ENCODE measurements at places on chromosomes 2 and 18. TPM values are rescaled to one million over a fixed set of nuclear protein-coding genes. Genes with fewer than 3 reads are reported as not detected.
A peak's percentile ranks its signal among the peaks of the same experiment; 100 is the strongest.

DNA sequence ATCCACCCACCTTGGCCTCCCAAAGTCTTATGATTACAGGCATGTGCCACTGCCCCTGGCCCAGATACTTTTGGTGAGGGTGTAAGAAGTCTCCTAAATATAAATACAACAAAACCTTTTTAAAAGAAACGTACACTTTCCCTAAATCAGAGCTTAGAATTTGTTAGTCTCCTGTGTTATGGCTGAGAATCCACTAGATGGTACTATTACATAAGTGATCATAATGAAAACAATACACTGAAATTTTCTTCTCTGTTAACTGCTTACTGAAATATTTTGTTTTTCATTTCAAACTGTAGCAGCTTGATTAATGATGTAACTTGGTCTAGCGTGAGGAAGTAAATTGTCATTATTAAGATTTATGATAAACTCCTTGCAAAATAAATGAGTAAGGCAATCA lies 74.8 kb upstream of the FAM98A start:
- DNase-seq: peak; percentile 19

GRCh38 chr2:59073286-59073685 lies 832.2 kb upstream of the FANCL start:
- no peak for DNase-seq

DNA sequence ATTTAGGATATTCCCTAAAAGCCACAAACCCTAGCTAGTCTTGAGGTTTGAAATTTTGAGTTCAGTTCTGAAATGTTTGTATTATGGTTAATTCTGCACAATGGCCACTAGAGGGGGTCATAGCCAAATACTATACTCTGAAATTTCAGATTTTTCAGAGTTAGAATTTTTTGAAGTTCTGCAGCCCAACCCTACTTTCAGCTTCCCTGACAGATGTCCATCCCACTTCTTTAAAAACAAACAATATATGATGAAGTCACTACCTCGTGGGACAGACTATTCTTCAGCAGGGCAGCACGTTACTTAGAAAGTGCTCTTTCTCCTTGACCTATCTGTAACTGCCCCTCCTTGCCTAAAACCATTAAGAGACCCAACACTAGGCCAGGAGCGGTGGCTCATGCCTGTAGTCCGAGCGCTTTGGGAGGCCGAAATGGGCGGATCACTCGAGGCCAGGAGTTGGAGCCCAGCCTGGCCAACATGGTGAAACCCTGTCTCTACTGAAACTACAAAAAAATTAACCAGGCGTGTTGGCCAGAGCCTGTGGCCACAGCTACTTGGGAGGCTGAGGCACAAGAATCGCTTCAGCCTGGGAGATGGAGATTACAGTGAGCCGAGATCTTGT lies 48.2 kb upstream of the PAPOLG start:
- DNase-seq: peak; percentile 50

Gene DSG2
- total RNA-seq: 3.3 TPM

DNA sequence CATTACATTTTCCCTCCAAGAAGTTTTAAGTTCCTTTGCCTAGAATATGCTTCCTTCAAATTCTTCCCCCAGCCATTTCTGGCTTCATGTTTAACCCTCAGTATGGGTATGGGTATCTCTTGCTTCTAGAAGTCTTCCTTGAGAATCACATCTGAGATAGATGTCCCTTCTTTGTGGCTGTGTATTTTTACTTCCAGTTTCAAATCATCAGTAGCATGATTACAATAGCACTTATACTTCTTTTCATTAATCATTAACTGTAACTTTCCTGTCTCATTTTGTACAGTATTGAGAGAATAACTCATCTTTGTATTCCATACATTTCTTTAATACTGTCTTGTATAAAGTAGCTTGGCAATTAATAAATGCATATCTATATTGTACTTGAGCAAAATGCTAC lies 17.3 kb upstream of the PDE1A start:
- no peak for DNase-seq

Gene GPAT2
- total RNA-seq: 2.0 TPM

DNA sequence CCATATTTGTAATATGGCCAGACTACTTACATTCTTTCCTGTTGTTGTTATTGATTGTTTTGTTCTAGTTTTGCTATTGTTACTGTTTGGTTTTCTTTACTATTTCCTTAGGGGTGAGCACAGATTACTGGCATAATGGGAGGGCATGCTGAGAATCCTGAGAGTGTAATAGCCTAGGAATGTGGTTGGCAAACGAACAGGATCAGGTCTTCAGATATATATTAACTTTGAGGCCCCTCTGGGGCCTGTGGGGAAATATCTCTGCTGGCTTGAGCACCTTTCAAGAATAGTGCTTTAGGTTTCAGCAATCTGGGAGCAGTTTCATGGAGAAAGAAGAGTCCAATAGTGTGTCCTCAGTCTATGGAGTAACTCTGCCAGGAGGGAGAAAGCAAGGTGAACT lies 144.4 kb downstream of the THSD7B start:
- no peak for DNase-seq

Gene ANTXR1
- total RNA-seq: 8.2 TPM

Gene IL36G
- under 0.01 TPM for total RNA-seq

- DNase-seq: no peak
These were observed 8.4 kb upstream of the SP9 start for GRCh38 chr2:174326161-174327020.

DNA sequence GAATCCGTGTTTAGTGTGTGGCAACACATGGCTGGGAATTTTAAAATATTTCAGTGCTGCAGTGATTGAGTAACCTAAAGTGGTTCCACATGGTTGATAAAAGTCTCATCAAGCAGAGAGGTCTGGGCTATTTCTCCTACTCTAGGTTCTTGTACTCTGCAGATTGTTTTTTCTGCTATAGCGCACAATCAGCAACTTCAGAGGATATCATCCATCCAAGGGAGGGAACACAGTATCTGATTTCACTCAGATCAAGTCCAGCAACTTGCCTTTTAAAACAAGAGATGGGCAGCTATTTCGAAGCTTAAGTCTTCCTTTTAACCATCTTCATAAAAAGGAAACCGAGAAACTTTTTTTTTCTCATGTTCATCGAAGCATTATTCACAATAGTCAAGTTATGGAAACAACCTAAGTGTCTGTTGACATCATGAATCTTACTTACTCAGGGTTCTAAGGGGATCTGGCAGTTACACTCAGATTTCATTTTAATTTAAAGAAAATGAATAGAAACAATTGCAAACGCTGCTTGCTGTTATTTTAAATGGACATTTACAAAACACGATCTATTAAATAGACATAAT lies 172.7 kb upstream of the TRIB2 start:
- no peak for DNase-seq

DNA sequence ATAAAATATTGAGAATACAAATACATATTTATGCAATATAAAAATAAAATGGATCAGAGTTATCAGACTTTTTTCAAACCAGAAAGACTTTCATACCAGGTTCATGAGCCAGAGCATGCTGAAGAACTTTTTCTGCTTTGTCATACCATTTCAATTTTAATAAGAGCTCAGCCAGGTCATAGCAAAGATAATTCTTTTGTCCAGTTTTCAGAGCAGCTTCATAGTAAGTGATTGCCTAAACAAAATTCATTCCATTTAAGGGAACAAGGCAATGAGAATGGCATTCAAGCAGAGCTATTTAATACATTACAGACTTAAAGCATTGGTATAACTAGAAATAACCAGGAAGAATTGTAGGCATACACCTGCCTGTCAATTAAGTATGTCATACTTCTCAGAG lies 42.3 kb downstream of the TTC21B start:
- no peak for DNase-seq

Gene MAIP1
- 14.3 TPM for total RNA-seq

- DNase-seq: no peak
These were observed 56.4 kb upstream of the PPP1CB start for GRCh38 chr2:28695245-28695647.

Gene NGEF
- total RNA-seq: 50.1 TPM

DNA sequence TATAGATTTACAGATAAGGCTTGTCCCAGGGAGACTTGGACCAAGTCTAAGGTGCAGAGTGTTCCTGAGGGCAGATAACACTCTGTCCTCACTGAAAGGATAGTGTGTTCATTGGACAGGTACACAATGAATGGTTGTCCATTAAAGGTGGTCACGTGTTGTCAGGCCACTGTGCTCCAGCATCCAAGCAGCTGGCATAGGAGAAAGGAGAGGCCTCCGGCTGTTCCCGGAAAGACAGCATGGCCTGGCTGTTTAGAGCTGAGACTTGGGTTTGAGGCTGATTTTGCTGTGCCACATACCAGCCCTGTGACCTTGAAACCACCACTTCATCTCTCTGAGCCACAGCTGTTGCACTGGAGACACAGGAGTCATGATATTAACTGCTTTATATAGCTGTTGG lies 19.6 kb upstream of the SULT1C3 start:
- DNase-seq: no peak

GRCh38 chr2:84865181-84865783 lies 15.6 kb downstream of the TRABD2A start:
- no peak for DNase-seq

DNA sequence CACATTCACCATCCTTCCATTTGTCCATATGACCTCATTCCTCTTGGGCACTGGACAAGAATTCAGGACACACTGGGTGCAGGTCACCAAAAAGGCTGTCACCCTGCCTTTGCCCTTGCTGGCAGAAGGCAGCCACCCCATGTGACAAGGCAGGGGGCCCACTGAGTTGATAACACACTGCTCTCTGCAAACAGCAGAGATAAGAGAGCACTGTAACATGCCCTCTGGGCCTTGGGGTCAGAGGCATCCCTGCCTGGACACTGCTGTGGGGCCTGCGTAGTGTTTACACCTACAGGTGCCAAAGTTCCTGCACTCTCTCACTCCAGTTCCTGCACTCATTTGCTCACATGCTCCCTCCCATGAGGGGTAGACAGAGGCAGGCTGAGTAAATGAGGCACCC lies 344.7 kb upstream of the TCF4 start:
- DNase-seq: no peak

Gene STARD6
- total RNA-seq: 0.82 TPM

DNA sequence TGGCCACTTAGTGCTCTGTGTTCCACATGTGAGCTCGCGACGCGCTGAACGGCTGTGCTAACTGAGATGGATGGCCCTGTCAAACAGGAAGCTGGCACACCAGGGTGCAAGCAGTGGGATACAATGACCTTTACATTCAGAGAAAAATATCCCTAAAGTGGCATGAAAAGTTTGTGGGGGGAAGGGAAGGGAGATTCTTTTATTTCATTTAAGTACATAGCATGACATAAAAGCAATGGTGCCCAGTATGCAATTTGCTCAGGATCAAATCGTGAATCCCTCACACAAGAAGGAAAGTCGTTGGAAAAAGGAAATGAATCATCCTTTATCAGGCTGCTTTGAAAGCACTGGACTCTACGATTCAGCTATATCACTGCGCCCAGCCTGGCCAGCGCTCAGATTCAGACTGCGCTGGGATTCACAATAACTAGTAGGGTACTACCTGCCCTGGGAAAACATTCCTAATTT lies 26.0 kb downstream of the SATB2 start:
- no peak for DNase-seq

- no peak for DNase-seq
These were observed 77.6 kb upstream of the ALPP start for GRCh38 chr2:232300894-232301387.

Gene KCNIP3
- total RNA-seq: 4.9 TPM

DNA sequence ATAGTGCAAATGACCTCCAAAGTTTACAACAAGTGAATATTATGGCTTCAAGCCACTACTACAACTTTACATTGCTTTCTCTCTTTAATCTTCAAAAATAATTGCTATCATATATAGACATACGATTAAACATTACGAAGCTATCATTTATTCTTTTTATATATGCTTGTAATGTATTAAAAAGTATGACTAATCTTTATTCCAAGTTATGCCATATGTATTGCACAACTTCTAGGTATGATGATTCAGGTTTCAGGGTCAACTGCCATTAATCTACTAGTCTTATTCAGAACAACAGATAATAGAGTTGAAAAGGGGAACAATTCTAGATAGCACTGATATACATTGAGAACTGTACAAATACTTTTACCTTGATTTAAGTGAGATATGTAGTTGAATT lies 506.2 kb upstream of the TMEFF2 start:
- no peak for DNase-seq

- no peak for DNase-seq
These were observed 6.6 kb upstream of the KRTCAP3 start for GRCh38 chr2:27435628-27436027.

GRCh38 chr2:200211643-200212042 lies 94.8 kb upstream of the SPATS2L start:
- no peak for DNase-seq

- peak; percentile 5 for DNase-seq
These were observed 8.4 kb downstream of the PAX3 start for GRCh38 chr2:222290401-222290735.

DNA sequence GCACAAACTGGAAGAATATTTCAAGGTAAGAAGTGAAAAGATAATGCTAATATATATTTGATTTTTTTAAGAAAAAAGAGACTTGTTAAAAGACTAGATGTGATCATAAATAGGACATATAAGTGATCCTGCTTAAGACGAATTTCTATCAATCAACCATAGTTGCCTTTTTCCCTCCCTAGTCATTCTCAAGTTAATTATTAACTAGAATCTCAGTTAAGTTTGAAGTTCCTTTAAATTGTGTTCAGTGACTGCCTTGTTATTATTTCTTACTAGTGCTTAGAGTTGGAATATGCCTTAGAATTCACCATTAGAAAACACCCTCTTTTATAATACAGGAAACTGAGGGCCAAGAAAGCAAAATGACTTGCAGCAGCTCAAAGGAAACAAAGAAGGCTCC lies 141.5 kb upstream of the SP5 start:
- no peak for DNase-seq

Gene KHK
- total RNA-seq: 4.9 TPM

DNA sequence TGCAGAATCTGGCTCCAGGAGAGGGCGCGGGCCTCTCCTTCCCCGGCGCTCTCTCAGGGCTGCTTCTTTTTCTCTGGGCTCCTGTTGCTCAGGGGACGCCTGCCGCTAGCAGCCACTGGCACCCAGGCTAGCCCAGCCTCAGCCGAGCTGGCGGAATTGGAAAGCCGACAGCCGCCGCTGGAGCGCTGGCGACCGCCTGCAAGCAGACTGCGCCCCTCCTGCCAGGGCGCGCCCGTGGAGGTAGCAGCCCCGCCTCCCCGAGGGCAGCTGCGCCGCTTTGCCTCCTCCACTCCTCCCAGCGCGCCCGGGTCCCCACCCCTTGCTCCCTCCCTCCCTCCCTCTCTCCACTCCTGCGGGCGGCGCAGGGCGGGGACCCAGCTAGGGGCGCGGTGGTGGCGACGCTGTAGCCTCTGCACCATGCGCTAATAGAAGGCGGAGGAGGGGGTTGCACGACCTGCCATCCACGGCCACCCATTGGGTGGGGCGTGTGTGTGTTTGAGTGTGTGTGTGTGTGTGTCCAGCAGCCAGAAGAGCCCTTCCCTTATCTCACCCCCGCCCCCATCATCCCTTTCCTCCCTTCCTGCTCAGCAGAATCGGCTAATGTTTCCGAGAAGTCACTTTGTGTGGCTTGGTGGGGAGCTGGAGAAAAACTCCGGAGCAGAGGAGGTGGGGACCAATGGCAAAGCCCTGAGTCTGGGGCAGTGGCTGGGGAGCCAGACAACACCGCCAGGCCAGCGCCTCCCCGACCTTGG lies at the start of gene SCN9A:
Gene SCN9A (minus strand): TSS at position 209 of the 752 bp plus-strand sequence. CDS start 64,188 bp downstream, outside the sequence.
- peak; percentile 53 for DNase-seq

GRCh38 chr2:174787487-174788205 lies 23.4 kb upstream of the CHRNA1 start:
- no peak for DNase-seq

GRCh38 chr2:11118761-11119160 lies 36.5 kb upstream of the SLC66A3 start:
- DNase-seq: no peak

Data from frontal cortex (tissue), 4 donors.